ENCODE measurements at places on chromosomes 3 and 15.

DNA sequence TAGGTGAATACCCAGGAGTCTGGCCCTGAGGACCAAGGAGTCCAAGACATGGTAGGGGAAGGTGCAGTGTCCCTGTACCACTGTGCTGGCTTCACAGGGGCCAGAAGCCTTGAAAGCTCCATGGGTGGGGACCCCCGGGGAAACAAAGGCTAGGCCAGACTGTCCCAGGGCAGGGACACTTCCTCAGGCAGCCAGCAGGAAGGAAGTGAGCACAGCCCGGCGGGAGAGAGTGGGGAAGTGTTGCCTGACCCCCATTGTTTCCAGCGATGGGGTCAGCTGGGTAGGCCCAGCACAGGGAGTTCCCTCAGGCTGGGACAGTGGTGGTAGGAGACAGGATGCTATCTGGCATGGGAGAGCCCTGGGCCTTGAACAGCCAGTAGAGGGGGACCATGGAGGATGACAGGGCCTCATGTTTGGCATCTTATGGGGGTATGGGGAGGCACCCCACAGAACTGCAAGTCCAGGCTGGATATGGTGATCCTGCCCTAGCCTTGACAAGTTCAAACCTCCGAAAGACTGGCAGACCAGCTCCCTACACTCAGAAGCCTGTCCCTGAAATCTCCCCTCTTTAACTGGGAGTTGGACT lies 1.2 kb upstream of the HYAL2 start:
- DNase-seq = no peak

DNA sequence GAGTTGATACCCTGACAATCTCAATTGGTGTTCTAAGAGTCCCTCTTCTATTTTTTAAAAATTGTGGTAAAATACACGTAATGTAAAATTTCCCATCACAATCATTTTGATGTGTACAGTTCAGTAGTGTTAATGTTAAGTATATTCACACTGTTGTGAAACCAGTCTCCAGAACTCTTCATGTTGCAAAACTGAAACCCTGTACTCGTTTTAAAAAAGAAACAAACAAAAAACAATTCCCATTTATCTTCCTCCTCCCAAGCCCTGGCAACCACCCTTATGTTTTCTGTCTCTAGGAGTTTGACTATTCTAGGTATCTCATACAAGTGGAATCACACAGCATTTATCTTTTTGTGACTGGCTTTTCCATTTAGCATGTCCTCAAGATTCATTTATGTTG lies 28.7 kb upstream of the ALPK3 start:
- no peak for DNase-seq

DNA sequence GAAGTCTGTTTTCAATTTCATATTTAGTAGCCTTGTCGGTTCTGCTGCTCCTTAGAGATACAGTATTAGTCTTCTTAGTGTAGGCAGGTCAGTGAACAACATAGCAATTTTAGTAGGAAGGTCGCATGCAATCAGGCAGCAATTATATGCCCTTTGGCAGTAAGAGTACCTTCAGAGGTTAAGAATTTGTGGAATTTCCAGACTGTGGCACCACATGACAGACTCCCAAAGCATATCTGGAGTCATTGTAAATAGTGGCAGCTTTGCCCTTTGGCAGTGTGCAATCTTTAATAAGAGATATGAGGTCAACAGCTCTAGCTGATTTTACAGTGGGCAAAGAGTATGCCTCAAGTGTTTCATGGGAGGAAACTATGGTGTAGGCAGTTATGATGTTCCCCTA lies 1532.5 kb upstream of the CADM2 start:
- no peak for DNase-seq

GRCh38 chr3:15333099-15333955 lies 941 bp upstream of the SH3BP5 start:
- no peak for DNase-seq

- DNase-seq = no peak
Measured at GRCh38 chr3:166372571-166373106, 535.4 kb upstream of the BCHE start.

GRCh38 chr3:194930377-194931204 lies 244.9 kb downstream of the FAM43A start:
- no peak for DNase-seq

DNA sequence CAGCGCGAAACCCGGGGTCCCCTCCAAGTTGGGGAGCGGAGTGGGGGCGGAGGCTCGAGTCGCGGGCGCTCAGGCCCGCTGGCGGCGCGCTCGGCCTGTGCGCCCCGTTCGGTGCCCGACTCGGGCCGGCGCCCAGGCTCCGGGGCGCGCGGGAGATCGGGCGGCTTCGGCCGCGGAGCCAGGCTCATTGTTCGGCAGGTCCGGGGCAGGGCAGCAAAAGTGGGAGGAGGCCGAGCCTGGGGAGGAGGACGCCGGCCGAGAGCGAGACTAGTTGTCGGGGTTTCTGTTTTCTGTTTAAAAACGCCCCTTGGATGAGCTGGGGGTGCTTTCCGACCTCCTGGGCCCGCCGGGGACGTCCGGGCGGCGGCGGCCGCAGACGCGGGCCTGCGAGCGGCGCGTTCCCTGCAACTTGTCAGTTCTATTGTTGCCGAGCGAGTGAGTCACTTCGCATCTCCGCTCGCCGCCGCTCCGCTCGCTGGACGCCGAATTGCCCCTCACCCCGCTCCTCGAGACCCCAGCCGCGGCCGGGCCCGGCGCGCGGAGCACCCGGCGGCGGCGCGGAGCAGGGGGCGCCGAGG lies 676 bp downstream of the TCF12 start:
- peak; percentile 32 for DNase-seq

DNA sequence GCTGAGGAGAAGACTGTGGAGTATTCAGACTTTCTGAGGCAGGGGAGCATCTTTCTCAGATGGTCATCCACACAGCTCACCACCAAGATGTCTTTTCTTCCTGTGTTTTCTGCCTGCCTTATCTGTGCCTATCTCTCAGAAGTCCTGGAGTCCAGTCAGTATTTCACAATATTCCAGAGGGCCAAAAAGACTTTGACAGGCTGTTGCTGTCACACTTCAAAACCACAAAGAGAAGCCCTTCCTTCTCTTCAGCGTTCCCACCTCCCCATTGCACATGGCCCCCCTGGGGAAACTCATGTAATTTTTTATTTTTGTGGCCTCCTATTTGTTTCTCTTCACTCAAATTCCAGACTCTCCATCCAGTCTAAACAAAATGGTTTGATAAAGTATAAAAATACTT lies 585.2 kb downstream of the EPHA3 start:
- no peak for DNase-seq

DNA sequence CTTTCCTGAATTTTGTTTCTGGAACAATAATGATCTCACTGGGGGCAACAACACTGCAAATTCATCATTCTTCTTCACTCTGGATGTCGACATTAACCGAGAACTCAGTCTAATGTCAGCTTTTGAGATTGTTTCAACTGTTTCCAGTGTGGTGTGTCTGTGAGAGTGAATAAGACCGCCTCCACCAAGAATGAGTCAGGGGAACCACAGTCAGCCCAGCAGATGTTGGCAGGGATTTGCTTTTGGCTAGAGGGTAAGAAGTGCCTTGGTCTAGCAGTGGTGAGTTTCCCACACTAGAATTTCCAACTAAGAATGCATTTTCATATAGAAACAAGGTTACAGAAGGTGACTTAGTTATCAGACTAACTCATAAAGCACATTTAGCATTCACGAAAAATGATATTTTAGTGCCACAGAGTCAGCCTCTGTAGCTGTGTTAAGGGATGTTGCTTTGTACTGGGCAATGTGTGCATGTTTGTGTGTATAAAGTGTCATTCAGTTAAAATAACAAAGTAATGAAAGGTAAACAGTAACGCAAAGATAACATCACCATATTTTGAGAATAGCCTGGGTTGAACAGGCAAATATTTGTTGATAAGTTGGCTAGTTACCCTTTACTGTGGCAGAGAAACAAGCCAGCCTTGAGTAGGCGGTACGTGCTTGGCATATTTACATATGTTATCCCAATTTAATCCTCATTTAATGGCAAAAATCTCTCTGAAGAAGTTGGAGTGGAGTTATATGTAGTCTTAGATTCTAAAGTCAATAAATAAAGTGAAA lies 33.8 kb downstream of the DRD3 start:
- DNase-seq = no peak

- DNase-seq = no peak
Measured at GRCh38 chr3:37321863-37322262, 147.5 kb upstream of the LRRFIP2 start.

DNA sequence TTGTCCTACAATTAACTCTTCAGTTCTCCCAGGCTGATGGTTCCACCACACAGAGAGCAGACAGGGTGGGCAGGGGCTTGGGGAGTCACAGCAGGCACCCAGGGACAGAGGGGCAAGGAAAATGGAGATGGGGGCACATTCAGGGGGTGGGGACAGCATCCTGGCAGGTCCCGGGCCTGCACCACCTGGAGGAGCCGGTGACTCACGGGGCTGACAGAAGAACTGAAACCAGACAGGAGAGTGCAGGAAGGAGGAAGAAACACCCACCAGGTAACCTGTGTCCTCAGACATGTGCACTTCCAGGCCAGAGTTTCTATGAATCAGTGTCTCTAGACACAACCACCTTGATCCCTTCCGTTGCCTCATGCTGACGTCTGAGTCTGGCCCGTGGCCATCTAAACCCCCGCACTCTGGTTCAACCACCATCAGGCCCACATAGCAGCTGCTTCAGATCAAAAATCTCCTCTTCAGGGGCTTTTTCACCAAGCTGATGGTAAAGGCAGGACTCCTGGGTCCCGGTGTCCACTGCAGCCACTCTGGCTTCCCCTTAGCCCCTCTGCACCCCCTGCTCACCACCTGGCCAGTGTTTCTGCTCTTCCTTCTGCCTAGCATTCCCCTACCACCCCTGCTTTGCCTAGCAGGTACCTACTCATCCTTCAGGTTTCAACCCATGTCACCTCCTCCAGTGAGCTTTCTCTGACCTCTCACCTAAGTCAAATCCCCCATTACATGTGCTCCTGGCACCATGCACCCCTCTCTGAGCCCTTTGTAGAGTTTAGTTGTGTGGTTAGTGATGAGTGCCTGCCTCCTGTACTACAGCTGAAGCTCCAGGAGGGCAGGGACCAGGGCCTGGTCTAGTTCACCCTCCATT lies 16.5 kb upstream of the CYP11A1 start:
- DNase-seq = no peak
